ENCODE measurements at places on chromosomes 11 and 22.

DNA sequence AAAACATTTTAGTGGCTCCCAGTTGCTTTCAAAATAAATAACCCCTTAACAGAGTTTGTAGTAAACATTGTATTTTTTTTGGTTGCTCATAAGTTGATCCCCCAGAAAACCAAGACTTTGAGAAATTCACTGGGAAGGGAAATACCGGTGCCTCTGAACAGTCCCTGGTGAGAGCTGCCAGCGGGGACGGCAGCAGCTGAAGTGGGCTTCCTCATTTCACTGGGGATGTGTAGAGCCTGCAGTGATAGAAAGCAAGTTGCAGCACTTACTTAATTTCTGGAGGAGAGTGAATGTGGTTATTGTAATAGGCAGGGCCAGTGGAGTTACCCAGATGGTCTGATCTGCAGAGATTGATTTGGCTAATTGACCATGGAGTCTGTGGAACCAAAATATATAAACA, 18.6 kb upstream of the MCHR1 start:
- no peak for DNase-seq

DNA sequence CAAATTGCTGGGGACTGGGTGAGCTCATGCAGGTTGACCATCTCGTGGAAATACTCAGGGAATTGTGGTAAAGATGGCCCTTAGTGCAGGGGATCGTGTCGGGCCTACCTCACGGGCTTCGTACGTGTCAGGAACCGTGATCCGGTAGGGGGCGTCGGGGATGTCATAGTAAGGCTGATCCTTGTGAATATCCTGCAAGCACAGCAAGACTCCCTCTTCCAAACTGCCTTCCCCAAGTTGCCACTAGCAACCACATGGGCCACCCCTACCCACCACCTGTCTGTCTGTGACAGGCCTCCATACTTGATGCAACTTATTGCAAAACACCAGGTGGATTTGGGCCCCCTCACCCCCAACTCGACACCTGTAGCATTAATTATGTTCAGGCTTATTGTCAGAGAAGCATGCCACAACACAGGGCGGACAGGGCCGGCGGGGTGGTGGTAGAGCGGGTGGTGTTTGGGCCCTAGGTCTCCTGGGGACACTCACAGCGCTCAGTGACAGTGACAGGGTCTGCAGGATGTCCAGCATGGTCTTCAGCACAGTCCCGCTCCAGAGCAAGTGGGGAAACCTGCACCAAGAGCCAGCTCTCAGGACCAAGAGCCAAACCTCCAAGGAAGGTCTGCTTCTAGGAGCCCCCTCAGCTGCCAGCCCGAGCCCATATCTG, 22.6 kb upstream of the SERPIND1 start:
- DNase-seq, result no peak

- peak; percentile 44 for DNase-seq
These were observed 28.5 kb downstream of the P4HA3 start for GRCh38 chr11:74282914-74283371.

DNA sequence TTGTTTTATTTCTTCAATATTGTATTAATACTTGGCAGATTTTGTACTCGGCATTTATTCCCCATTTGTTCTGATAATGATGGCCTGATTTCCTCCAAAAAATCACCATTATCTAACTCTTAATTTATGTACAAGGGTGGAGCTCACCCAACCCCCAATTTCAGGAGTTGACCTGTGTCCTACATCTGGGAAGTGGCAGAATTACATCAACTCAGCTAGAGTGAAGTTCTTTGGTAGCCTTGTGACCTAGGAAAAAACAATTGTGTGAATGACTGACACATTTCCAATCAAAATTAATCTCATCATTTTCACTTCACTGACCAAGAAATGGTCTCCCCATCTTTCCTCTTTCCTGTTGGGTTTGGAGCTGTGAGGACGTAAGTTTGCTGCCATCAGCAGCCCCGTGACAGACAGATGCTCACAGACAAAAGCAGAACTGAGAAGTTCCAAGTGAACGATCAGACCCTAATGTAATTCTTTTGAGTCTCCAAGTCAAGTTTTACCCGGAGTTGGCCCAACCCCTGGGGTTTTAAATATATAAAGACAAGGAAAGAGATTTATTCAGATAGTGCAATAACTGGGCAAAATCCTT, 16.6 kb upstream of the MS4A6E start:
- DNase-seq, result no peak

GRCh38 chr11:45525393-45525792, 140.0 kb downstream of the CHST1 start:
- DNase-seq, result no peak

GRCh38 chr22:44220727-44221680, 40.3 kb downstream of the PARVG start:
- DNase-seq, result no peak

- no peak for DNase-seq
These were observed 725.9 kb upstream of the CCDC179 start for GRCh38 chr11:23586173-23586572.

DNA sequence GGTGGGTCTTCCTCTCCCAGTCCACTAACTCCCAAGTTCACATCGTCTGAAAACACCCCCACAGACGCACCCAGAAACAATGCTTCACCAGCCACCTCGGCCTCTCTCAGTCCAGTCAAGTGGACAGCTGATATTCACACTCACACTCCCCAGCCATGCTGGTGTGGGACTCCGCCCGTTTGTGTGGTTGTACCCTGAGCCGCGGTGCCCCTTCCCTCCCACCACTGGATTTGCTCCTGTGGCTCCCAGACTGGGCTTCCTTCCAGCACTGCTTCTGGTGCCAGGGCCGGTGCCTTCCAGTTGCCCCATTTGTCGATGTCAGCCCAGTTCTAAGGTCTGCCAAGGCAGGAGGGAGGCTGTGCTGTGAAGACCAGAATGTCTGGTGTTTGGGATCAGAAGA, 37.9 kb upstream of the PLET1 start:
- no peak for DNase-seq

DNA sequence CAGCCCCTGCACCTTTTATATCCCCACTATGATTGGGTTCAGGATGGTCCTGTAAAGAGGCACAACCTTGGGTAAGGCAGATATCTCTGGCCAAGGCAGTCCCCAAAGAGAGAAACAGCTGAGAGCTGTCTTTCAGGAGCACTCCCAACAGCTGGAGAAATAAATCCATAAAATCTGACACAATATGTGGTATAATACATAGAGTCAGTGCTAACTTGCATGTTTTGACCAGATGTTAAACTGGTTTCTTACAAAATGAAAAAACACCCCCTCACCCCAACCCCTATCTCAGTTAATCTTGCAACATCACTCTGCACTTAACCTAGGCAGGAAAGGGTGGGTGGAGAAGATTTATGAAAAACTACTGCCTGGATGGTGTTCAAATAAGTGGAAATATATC, 44.0 kb upstream of the C11orf87 start:
- no peak for DNase-seq

GRCh38 chr22:21713428-21714058, 22.1 kb downstream of the YPEL1 start:
- no peak for DNase-seq

GRCh38 chr22:49400136-49400940, 427.3 kb downstream of the BRD1 start:
- DNase-seq, result no peak

DNA sequence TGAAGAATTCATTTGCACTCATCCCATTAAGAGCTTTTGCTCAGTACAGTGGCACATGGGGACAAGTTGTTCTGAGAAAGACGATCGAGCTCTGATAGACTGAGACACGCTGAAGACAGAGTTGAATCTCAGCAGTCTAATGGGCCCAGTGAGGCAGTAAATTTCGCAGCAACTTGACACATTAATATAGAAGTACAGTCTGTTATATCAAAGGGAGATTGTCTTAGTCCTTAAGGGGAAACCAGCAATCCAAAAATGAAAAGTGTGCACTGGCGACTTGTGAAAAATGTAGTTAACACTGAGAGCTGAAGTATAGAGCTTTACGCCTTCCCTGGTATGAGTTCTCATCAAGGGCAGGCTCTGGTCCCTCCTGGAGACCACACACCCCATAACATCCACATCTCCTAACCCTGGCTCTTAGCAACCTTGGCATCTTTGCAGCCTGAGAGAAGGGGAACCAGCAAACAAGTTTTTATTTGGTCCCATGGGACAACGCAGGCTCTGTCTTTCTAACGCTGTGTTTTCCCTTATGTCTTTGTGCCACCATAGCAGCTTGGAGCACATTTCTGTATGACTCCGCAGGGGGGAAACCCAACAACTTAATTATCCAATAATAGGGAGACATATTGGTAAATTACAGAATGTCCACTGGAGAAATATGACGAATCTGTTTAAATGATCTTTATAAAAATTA, 952.5 kb downstream of the OPCML start:
- DNase-seq, result no peak

- DNase-seq, result no peak
These were observed 6.0 kb downstream of the RNF169 start for GRCh38 chr11:74754507-74755252.

DNA sequence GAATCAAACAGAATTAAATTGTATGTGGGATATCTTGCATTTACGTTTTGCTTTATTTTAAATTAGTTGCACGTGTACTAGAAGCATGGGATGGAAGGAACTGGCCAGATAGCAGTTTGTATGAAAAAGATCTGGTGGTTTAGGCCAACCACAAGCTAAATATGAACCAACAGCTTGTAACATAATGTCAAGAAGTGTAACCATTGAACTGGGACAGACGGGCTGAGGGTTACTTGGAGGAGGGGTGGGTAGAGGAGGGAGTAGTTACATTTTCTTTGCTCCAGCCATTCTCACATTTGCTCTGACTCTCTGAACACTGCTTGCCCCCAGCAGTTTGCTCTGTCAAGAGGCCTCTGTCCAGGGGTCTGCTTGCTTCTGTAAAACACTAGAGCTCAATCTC, 31.7 kb upstream of the CXCR5 start:
- no peak for DNase-seq

DNA sequence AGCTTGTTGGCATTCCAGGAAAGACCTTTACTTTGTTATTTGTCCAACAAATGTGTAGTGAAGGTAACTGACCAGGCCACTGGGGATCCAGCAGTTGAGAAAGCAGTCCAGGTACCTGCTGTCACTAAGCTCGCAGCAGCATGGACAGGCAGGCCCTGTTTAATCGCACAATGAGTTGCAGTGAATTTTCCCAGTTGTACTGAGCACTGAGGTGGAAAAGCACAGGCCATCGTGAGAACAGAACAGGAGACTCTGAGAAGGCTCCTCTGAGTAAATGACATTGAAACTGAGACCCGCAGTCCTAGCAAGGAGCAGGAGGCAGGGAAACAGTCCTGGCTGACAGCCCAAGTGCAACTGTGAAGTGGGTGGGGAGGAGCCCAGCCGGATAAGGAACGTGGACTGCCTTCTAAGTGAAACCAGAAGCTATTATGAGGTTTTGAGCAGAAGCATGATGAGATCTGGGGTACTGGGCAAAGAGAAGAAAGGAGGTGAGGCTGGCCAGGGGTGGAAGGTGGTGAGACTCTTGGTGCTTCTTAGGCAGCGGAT, 39.8 kb upstream of the CDON start:
- DNase-seq, result no peak

- DNase-seq, result peak; percentile 75
These were observed 3.9 kb downstream of the MYEOV start for GRCh38 chr11:69297787-69298266.

DNA sequence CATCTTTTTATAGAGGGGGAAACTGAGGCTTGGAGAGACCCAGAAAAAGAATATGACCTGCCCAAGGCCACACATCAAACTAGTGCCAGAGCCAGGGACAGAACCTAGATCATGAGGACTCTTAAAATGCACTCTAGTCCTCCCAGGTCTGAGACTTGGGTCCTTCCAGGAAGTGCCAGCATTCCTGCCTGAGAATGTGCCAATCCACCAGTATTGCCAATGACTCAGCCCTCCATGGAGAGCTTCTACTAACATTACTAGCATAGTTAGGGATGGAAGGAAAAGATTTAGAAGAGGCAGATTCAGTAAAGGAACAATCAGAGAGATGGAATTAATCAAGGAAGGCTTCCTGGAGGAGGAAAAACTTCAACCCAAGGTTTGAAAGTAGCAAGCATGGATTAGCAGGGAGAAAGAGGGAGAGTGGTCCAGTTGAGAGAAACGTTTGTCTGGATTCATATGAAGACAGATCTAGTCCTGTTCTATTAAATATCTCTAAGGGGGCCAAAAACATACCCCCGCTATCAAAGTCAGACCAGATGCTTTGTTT, 20.1 kb upstream of the SMIM35 start:
- no peak for DNase-seq

GRCh38 chr11:65861165-65861505, 902 bp downstream of the MUS81 start:
- DNase-seq, result no peak

GRCh38 chr11:128821556-128821955, 45.5 kb downstream of the KCNJ1 start:
- DNase-seq, result no peak

GRCh38 chr11:108324587-108324986, 101.7 kb downstream of the ATM start:
- no peak for DNase-seq

DNA sequence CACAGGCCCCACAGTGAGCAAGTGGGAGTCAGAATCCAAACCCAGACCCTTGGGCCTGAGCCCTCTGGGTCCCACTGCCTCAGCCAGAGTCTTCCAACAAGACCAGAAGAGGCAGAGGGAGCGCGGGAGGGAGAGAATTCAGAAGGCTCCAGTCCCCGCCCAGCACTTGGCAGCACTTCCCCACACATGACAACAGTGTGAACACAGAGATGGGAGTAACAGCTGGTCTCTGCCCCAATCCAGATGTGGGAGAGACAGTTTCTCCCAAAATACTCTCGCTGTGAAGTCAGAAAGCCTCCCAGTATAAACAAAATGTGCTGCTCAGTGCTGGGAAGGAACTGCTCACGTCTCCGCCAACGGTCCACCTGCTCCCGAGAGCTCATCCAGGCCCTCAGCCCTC, 219.9 kb downstream of the MN1 start:
- no peak for DNase-seq

DNA sequence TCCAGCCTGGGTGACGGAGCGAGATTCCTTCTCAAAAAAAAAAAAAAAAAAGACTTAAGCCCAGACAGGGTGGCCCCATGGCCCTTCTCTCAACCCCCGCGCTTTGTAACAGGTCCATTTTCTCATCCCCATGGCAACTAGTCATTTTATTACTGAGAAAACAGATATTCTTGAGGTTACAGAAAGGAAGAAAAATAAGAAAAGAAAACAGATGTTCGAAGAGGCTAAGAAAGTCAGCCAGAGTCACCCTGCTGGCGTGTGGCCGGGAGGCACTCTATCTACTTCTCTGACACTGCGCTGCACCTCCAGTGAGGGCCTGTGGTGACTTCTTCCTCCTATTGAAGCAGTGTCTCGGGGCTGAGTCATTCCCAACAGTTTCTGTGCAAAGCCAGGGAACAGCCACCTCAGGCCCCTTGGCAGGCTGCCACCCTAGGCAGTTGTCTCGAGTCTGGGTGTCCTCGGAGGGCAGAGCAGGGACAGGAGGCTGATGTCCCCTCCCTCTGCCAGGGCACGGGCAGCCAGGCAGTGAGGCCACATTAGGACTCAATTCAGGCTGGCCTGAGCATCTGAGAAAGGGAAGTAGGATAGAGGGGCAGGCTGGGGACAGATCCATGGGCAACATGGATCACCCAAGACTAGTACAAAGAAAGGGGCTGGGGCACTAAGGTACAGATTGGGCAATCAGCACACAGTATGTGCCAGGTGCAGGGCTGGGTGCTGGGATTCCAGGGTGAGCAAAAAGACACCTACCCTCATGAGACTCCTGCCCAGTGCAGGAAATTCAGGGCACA, 16.4 kb upstream of the SYVN1 start:
- DNase-seq, result no peak
